Right ventricle myocardium superior (tissue), 1 donor: ENCODE measurements at places on chromosomes 1 and 21. TPM values are rescaled to one million over a fixed set of nuclear protein-coding genes. Genes with fewer than 3 reads are reported as not detected.

Gene HSD3B2
- not detected for total RNA-seq

- DNase-seq = no peak
These were observed 103.8 kb downstream of the DMRTB1 start for GRCh38 chr1:53562981-53563379.

Gene LMNA
- total RNA-seq = 270 TPM

DNA sequence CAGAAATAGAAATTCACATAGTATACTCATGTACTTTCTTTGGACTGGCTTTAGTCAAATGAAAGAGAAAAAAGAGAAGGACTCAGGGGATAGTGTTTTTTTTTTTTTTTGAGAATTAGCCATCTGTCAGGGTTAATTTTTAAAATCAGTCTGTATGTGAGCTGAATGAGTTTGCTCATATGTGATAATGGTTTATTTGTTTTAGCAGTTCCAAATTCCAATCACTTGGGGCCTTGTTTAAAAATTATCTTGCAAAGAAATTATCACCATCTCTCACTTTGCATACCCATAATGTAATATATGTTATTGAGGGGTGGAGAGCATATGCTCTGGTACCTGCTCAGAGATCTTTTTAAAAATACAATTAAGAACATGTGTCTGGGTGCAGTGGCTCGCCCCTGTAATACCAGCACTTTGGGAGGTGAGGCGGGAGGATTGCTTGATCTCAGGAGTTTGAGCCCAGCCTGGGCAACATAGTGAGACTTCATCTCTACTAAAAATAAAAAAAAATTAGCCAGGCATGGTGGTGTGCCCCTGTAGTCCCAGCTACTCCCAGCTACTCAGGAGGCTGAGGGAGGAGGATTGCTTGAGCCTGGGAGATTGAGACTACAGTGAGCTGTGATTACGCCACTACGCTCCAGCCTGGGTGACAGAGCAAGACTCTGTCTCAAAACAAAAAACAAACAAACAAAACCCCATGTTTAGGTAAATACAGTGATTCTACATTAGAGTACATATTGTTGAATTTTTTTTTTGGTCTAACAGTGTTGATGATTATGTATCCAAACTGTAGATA, 19.7 kb downstream of the GNAI3 start:
- DNase-seq = no peak

Gene GJB4
- not detected for total RNA-seq

GRCh38 chr21:37244501-37245095, 22.5 kb downstream of the VPS26C start:
- DNase-seq = no peak

Gene S100A7A
- not detected for total RNA-seq

GRCh38 chr1:89708751-89709375, 75.9 kb downstream of the LRRC8C start:
- DNase-seq = no peak

Gene OR2L5
- total RNA-seq = not detected

DNA sequence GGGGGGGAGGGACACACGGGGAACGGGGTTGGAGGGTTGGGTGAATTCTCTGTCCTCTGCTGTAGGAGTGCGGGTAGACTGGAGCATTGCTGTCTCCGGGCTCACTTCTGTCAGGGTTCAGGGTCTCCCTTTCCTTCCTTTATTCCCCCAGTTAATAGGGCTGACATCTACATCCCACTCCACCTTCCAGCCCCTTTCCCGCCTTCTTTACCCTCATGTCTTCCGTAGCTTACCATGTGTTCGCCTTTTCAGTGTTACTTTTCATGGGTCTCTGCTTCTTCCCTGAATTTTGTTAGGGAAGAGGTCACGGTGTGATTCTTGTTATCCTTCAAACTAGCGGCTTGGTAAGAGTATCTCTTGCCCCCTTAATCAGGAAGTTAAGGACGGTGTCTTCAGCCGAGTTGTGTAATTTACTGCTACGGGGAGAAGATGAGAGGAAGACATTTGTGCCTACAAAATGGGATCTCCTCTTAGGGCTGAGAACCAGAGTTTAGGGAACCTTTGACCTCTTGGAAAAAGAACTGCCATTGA, 917 bp downstream of the RAP1A start:
- DNase-seq = no peak

DNA sequence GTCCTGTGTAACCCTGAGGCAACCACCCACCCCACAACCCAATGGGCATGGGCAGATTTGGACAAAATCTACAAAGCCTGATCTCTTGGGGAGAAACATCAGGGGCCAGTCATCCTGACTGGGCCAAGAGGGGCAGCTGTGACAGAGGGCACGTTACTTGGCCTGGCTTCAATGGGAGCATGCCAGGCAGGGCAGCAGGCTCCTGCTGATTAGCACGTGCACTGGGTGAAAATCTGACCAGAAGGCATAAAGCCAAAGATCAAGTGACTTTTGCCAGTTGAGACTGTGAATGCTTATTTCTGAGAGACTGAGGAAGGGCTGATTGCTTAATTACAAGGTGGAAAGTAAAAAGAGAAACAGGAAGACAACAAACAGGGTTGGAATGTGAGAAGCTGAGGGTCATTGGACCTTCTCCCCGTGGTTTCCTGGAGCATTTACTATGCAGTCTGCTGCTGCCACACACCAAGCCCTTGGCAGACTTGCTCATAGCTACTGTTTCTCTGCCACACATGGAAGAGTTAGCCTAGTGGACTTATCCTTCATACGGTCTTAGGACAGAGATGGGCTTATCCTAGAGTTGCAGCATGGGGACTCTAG, 39.8 kb upstream of the TNR start:
- no peak for DNase-seq
